ENCODE measurements at places on chromosomes 7 and 10.

DNA sequence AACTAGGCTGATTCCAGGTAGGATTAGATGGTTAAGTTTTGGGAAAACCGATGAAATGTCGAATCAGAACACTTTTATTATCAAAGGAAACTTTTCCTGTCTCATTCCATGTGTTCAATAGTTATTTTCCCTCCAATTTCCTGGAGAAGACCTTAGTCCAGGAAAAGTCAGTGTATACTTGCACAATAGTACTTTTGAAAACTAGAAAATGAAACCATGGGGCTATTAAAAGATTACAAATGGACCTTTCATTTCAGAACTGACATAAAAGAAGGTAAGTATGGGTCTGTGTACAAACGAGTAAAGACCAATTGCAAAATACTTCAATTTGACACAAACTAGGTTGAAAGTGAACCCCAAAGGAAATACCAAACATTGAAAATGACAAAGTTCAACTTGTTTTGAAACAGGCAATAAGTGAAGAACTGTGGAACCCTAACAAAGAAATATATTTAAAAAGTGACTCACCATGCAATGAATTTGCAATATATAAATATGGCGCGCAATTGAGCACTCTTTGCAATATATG, 2.1 kb downstream of the AVPI1 start:
- DNase-seq: peak; percentile 68

GRCh38 chr7:6344278-6344677, 71.9 kb upstream of the CYTH3 start:
- no peak for DNase-seq

- no peak for DNase-seq
Measured at GRCh38 chr10:96257944-96258343, 13.4 kb downstream of the BLNK start.

DNA sequence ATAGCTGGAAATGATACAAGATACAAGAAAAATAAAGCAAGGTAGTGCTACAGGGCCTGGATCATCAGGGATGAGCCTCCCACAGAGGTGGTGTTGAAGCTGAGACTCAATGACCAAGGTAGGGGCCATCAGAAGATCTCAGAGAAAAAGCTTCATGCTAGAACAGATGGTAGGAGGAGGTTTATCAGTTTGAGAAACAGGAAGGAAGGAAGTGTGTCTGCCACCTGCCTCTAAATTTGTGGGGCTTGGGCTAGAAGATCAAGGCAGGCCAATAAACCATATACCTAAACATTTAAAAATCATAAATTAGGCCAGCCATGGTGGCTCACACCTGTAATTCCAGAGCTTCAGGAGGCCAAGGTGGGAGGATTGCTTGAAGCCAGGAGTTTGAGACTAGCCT, 410.8 kb upstream of the PRKCQ start:
- no peak for DNase-seq

DNA sequence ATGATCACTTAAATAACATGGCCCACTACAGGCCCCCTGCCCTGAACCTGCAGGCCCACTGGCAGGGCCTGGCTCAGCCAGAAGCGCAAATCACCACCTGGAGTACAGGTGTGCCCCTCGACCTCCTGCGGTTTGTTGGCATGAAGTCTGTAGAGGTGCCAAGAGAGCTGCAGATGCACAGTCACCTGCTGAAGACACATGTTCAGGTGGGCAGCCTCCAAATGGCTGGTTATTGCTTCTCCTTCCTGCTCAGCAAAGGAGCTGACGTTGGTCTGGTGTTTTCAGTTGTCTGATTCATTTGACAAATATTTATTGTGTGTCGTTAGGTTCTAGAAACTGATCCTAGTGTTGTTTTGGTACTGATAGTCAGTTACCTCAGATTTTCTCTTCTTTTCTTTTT, 29.0 kb downstream of the DHTKD1 start:
- DNase-seq: peak; percentile 3

- DNase-seq: no peak
Measured at GRCh38 chr10:102421507-102421756, 796 bp downstream of the FBXL15 start.

- DNase-seq: peak; percentile 12
Measured at GRCh38 chr7:2444476-2444875, 31.7 kb downstream of the GRIFIN start.

GRCh38 chr7:1884583-1885350, 214.7 kb downstream of the ELFN1 start:
- DNase-seq: no peak

GRCh38 chr10:112304267-112304859, 21.2 kb downstream of the TECTB start:
- DNase-seq: peak; percentile 82

- DNase-seq: no peak
Measured at GRCh38 chr7:98568891-98569290, 48.2 kb upstream of the NPTX2 start.

- DNase-seq: no peak
Measured at GRCh38 chr7:6624246-6624611, 8.8 kb downstream of the ZNF853 start.

- no peak for DNase-seq
Measured at GRCh38 chr7:41316410-41316809, 386.5 kb downstream of the INHBA start.

DNA sequence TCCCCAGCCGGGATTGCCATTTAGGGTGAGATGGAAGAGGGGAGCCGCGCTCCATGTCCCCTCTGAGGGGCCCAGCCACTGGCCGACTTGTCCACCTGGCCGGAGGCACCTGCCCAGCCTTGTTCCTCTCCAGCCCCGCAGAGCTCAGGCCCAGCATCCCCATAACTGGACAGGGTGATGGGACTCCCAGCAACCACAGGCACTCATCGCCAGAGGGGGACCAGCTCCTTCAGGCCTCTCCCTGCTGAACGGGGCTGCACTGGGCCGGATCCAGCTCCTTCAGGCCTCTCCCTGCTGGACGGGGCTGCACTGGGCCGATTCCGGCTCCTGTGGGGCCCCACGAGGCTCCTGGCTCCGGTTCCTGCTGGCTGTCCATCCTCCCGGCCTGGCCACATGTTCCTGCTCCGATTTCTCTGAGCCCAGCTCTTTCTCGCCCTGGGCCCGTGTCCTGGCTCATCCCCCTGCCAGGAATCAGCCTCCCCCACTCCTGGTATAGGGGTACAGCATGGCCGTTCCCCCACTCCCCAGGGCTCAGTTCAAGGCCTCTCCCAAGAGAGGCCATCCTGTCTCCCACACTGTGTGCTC, 56.1 kb upstream of the ADGRA1 start:
- DNase-seq: no peak

GRCh38 chr7:18361756-18362155, 133.8 kb upstream of the HDAC9 start:
- DNase-seq: no peak

- no peak for DNase-seq
Measured at GRCh38 chr10:114017271-114017670, 26.4 kb upstream of the ADRB1 start.

DNA sequence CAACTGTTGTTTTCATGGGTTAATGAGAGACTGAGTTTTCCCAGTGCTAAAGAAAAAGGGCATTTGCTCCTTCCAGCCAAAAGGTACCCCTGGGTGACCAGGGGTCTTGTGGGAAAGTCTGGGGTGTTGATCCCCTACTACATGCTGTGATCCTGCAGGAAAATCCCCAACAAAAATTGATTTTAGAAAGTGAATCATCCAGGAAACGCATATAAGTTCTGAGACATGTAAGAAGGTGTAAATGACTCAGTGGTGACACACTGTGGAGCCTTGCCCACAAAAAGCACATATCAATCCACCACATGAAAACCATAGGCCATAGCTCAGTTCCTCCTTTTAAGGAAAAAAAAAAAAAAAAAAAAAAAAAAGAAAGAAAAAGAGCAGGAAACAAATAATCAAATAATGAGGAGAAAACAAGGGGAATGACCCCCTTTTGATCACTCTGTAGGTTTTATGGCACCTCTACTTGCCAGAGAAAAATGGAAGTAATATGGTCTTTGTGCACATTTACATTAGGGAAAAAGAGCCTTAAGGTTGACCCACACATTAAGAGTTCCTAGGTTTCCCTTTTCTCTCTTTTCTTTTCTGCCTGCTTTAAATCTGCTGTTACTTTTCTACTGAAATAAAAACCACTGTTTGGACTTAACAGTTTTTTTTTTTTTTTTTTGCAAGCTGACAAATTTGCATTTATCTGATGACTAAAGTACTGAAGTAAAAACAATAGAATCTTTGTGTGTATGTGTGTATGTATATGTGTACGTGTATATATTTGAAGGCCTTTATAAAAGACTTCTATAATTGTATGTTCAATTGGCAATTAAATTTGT, 386.0 kb downstream of the KIF20B start:
- DNase-seq: peak; percentile 95

- no peak for DNase-seq
Measured at GRCh38 chr10:13684806-13685482, 98.2 kb downstream of the PRPF18 start.

DNA sequence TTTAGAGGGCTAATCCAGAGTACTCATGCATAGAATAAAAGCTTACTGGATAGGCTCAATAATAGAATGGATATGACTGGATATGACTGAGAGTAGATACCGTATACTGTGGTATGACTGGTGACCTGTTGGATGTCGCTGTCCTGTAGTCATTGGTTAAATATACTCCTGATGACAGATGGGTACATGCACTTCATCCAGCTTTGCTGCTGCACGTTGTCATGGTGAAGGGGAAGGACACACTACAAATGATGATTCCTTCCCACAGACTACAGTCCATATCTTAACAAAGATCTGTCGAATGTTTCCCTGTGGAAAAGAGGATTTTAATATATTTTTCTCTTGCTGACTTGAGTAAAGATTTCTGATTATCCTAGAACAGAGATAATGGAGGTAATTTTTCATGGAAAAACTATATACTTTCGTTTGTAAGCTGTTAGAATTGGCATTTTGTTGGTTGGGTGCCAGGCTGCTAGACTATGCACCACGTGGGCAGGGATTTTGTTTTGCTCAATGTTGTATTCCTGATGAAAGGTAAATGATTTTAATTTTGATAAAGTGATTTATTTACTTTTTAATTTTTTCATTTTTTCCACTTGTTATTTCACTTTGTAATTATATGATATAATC, 97.3 kb downstream of the PPP1R9A start:
- no peak for DNase-seq

DNA sequence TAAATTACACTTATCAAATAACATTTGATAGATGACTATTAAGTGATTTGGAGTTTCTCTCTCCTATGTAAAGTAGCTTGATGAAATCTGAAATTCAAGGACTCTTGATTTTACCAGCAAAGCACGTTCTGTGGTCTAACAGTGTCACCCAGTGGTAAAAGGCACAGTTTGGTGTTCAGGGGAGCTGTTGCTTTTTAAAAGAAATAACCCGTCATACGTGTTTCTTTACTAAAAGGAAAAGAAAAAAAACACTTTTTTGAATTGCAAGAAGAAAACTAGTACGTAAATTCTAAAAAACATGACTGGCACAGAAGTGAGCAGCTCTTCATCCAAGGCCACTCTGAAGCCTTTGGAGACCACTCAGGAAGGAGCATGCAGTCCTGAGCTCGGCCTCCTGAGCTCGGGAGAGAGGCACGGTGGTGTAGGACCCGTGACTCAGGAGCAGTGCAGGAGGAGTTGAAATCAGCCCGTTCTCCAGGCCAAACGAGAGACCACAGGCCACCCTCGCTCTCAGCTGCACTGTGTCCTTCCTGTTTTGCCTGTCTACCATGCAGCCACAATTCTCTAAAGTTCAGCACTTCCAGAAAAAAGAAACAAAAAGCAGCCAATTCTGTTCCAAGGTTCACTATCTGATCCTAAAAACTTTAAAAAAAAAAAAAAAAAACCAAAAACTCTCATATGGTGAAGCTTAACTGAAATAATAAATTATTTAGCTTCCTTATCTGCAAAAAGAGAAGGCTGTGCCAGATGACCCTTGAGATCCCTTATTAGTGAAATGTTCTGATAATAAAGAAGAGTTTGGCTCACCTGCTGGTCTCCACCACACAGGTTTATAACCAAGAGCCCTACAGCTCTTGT, 212.6 kb upstream of the FRMD4A start:
- DNase-seq: no peak

- DNase-seq: peak; percentile 52
Measured at GRCh38 chr7:128954830-128955802, 17.4 kb downstream of the IRF5 start.

GRCh38 chr7:157519798-157520244, 183.0 kb downstream of the DNAJB6 start:
- DNase-seq: no peak

DNA sequence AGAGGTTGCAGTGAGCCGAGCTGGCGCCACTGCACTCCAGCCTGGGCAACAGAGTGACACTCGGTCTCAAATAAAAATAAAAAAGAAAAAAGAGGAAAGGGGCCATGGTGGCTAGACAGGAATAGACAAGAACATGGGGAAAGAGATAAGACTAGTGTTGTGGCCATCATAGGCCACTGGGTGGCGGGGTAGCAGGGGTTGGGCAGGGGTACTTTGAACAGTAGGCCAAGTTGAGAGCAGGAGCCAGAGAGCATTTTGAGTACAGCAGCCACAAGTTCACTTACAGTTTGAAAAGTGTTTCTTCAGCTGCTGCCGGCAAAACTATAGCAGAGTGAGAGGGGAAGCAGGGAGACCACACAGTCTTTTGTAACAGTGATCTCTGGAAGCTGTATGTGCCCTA, 656.0 kb downstream of the CNTNAP2 start:
- no peak for DNase-seq

DNA sequence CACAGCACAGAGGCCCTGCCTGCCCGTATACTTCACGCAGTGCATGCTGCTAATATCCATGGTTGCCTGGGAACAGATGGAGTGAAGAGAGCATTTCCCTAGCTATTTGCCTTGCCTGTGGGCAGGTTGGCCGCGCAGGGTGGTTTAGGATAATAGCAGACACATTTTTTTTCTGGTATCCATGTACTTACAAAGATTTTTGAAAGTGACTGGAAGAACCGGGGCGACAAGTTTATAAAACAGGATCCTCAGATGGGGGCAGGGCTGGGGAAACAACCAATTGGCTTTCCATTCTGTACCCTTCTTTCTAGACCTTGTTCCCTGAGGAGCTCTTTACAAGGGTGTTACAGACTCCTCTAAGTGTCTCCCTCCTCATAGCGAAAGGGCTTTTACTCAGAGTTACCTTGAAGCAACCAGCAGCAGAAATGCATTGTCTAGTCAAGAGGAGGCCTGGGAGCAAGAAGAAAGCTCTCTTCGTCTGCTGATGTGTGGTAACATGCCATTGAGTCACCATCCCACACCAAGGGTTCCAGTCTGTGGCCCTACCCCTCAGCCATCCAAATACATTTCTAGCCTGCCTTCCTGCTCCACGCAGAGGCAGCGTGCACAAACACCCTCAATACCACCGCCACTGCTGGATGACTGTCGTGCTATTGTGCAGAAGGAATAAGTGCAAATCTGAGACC, 31.5 kb downstream of the MTURN start:
- no peak for DNase-seq

DNA sequence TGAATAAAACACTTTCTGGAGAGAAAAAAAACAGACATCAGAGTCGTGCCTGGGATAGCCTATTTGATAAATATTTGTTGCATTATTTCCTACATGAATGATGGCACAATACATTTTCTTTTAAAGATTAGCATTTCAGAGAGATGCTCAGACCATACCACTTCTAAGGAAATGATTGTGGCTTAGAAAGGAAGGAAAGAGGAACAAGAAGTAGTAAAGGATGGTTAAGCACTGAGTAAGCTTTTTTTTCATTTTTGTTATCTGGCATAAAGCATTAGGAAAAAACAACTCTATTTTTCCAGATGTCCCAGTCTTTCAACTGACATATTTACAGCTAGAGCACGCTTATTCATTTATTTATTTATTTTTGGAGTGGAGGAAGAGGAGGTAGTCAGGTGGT, 258.8 kb upstream of the TEX47 start:
- DNase-seq: no peak

- DNase-seq: no peak
Measured at GRCh38 chr10:86940677-86941076, 16.7 kb downstream of the MMRN2 start.
